ENCODE measurements at places on chromosomes 12 and 14. TPM values are rescaled to one million over a fixed set of nuclear protein-coding genes. Genes with fewer than 3 reads are reported as not detected.

Gene ARG2
- 1.2 TPM for total RNA-seq

DNA sequence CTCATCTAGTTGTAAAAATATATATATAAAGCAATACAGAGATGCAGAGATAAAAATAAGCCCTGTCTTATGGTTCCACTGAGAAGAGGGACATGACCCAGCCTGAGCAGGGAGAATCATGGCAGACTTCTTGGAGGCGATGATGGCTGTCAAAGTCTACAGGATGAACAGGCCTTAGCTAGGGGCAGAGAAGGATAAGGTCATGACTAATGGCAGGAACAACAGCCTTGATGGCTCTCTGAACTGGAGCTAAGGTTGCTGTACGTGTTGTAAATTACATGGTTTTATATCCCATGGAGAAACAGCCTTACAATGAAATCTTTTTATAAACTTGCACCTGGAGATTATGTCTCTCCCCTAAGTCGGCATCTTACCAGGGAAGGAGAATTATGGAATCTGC lies 32.4 kb downstream of the FOXN3 start:
- DNase-seq = no peak

GRCh38 chr12:128790221-128790620 lies 33.5 kb downstream of the SLC15A4 start:
- no peak for DNase-seq

GRCh38 chr12:127595506-127595905 lies 671.5 kb upstream of the TMEM132C start:
- no peak for DNase-seq

Gene TPPP2
- 1.6 TPM for total RNA-seq

DNA sequence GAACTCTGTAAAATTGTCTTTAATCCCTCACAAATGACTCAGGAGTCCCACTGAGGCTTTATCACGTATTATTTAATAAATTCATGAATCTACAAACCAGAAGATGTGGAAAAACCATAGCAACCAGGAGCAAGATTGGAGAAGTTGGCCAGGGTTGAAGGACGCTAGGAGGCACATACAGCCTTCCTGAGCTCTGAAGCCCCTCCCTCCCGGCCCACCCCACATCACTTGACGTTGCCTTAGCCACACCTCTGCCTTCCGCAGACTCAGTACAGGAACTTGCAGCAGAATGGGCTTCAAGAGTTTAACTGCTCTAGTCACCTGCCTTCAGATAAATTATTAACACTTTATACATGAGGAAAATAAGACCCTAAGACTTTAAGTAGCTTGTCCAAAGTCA lies 33.9 kb downstream of the SLC35F4 start:
- no peak for DNase-seq

DNA sequence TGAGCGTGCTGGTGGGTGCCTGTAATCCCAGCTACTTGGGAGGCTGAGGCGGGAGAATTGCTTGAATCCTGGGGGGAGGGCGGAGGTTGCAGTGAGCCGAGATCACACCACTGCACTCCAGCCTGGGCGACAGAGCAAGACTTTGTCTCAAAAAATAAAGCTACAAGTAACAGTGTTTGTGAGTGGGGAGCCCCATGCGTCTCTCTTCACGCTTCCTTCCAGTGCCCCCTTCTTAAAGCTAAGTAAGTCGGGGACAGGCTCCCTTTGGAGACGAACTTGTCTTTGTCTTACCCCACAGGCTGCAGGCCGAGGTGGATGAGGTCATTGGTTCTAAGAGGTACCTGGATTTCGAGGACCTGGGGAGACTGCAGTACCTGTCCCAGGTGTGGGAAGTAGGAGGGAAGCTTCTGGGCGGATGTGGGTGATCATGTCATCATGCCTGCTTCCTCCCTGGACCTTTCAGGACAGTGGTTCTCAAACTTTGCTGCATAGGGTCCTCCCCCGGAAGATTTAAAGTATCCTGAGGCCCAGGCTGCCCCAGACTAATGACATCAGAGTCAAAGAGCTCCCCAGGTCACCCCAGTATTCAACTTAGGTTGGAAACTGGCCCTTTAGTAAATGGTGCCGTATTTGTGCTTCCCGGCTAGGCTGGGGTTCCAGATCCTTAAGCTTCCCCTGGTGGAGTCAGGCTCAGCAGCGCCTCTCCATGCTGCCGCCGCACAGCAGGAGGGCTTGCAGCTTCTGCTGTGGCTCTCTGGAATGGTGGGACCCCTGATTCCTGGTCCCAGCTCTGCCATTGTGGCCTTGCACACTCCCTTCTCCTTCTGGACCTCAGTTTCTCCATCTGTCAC lies 37.1 kb downstream of the CYP46A1 start:
- DNase-seq = no peak

Measured in left ventricle myocardium inferior (tissue), 1 donor.